ENCODE measurements at places on chromosomes 1 and 21.

DNA sequence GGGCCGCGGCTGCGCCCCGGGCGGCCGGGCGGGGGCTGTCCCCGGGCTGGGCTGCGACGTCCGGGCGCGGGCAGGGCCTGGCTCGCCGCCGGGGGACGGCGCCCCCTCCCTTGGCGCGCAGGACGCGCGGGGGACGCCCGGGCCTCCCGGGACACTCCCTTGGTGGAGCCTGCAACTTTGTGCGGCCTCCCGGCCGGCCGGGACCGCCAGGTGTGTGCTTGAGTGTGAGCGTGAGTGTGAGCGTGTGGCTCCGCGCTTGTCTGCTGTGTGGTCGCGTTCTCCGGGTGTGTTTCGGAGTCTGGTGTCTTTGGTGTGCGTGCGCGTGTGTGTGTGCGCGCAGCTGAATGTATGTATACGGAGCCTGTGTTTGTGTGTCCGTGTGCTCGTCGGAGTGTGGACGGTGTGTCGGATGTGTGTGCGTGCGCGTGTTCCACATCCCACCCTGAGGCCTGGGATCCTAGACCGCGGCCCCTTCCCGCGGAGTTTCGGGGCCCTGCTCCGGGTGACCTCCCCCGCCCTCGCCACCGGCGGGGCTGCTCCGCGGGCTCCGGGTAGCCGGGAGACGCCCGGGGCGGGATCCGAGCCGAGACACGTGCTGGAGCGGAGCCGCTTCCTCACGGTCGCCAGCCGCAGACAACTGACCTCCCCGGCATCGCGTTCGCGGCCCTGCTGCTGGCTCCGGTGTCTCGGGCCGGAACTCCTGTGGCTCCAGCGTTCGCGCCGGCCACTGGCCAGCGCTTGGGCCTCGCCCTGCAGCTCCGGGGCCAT lies 1.7 kb downstream of the PTPRU start:
- no peak for DNase-seq

GRCh38 chr1:28246427-28246832 lies 10.5 kb downstream of the ATP5IF1 start:
- DNase-seq: no peak

DNA sequence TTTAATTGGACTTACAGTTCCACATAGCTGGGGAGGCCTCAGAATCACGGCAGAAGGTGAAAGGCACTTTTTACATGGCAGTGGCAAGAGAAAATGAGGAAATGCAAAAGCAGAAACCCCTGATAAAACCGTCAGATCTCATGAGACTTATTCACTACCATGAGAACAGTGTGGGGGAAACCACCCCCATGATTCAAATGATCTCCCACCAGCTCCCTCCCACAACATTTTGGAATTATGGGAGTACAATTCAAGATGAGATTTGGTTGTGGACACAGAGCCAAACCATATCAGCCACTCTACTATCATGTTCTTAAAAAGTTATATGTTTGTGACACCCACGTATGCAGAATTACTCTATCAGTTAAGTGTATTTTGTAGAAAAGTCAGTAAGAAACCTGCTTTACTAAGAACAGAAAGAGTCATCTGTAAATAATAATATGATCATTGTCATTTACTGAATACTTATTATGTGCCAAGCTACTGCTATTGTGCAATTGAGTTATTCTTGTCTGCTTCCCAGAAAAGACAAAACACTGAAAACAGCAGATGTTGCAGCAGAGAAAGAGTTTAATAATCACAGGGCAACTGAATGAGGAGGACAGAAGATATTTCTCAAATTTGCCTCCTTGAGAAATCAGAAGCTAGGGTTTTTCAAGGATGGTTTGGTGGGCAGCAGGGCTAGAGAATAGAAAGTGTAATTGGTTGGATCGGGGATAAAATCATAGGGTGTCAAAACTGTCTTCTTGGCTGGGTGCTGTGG lies 207.7 kb upstream of the FGGY start:
- DNase-seq: no peak

DNA sequence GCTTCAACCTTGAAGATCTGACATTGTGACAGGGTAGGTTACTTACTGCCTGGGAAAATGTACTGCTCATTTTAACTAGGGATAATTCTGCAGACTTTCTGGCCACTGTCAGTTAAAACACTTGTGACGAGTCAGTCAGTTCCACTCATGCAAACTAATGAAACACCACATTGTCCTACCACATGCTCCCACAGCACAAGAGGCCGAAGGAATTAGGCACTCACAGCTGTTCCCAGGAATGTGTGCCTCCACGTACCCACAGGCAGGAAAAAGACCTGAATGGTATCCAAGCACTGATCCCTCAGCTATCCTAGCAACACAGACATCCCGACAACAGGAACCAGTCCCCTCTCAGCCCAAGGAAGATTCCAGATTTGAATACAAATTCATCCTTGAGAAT lies 12.3 kb downstream of the BCAR3 start:
- no peak for DNase-seq

GRCh38 chr21:28342212-28342810 lies 650.4 kb downstream of the LTN1 start:
- no peak for DNase-seq

All from stimulated activated CD8-positive, alpha-beta memory T cell treated with anti-CD3 and anti-CD28 coated beads, Interleukin-4, amount 100 ng/mL, for 1 hour (primary cell).